HT1080 (cell line): ENCODE measurements at places on chromosomes 2 and 18.

DNA sequence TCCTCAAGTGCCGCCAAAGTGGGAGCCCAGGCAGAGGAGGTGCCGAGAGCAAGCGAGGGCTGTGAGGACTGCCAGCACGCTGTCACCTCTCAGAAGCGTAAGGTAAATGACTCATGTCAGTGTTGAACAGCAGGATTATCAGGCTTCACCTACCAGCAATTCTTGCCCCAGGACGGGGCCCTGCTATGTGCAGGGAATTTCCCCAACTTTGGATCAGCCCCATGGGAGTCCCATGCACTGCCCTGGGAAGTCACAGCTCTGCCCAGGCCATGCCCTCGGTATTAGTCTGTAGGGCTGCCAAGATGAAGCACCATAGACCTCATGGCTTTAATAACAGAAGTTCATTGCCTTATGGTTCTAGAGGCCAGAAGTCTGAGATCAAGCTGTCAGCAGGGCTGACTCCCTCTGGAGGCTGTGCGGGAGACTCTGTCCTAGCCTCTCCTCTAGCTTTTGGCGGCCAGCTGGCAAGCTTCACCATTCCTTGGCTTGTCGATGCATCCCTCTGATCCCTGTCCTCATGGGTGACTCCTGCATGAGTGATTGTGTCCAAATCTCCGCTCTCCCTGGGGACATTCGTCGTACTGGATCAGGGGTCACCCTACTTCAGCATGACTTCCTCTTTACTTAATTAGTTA lies 55.9 kb downstream of the TRPM8 start:
- no peak for DNase-seq

DNA sequence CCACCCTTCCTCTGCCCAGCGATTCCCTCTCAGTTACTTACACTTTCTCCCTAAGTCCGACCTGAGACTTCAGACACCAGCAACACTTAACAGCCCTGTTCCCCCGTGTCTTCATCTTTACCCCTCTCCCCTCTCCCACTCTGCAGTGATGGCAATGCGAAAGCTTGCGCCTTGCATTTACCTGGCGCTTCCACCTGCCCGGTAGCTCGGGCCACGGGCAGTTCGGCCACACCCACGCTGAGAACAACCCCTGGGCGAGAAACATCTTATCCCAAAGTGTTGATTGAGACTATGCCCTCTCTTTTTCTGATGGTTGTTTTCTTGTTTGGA lies 558 bp downstream of the DNAJC10 start:
- DNase-seq = no peak

GRCh38 chr2:39039072-39039471 lies 81.8 kb downstream of the SOS1 start:
- DNase-seq = no peak

DNA sequence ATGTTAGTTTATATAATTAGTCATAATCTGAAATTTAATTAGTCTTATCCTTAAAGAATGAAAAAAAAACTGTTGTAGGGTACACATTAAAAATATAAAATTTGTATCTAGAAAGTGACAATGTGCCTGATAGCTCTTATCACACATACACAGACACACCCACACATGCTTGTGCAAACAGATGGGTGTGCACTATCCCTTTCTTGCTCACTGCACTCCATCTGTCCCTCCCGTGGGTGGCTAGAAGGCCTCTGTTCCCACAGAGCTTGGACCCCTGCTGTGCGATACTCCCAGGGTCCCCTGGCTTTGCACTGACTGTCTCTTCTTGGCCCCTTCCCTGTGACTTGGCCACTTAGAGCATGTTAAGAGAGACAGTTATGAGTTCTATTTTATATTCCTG lies 123.9 kb upstream of the ACKR3 start:
- DNase-seq = no peak

DNA sequence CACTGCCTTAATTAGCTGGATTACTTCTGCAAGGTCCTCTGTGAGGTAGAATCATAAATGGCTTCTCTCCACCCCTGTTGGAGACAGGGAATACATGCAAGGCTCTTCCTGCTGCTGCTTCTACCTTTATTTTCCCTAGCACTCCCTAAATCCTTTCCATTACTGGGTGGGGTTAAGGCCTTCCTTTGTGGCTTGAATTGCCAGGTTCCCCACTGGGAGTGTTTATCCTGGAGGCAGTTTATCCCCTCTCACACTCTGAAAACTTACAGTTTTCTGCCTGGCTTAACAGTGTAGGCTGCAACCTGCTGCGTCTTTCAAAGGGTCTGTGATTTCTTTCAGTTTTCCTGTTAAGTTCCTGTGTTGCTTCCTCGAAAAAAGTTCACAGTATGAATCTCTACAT lies 1062.3 kb upstream of the CRIM1 start:
- DNase-seq = no peak
